Activated CD8-positive, alpha-beta memory T cell treated with anti-CD3 and anti-CD28 coated beads for 4 hours (primary cell): ENCODE measurements at places on chromosomes 5 and 9.
A peak's percentile ranks its signal among the peaks of the same experiment; 100 is the strongest.

GRCh38 chr5:113240951-113241726 lies 193.7 kb downstream of the TSSK1B start:
- DNase-seq, result no peak

GRCh38 chr5:117713585-117714198 lies 1139.1 kb upstream of the SEMA6A start:
- DNase-seq, result no peak

DNA sequence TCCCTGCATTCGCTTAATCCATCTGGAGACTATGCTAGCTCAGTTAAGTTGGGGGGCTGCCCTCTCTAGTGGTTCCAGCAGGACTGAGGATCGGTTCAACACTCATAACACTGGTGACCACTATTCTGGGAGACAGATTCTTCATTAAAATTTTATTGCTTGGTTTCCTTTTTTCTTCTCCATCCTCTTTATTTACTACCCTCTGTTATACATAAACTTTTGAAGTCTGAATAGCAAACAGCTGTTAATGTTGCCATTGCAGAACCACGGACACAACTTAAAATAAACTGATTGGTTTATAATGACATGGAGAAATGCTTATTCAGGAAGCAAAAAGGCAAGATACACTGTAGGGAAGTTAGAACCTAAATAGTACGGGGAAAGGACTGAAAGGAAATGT lies 22.1 kb downstream of the IQGAP2 start:
- no peak for DNase-seq

DNA sequence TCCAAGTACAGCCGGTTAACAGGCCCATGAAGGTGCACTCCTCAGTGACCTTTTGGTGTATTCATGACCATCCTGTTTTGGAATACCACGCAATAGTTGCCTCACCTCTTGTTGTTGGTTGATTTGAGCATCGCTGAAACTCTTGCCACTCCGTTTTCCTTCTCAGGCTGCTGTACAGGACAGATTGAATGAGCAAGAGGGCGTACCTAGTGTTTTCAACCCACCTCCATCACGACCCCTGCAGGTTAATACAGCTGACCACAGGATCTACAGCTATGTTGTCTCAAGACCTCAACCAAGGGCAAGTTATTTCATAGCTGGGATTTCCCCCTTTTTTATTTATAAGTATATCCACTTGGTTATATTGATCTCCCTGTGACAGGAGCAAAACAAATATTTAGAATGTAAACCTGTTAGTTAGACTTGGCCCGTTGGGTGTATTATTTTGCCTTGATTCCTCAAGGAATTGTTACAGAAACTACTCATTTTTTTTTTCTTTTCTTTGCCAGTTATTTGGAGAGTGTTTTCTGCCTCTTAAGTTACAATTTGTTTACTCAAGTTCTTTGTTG lies 38.1 kb downstream of the FAF2 start:
- DNase-seq, result no peak

GRCh38 chr5:53779541-53779981 lies 219.1 kb downstream of the NDUFS4 start:
- DNase-seq, result no peak

GRCh38 chr9:89706086-89706485 lies 101.3 kb downstream of the GADD45G start:
- no peak for DNase-seq

DNA sequence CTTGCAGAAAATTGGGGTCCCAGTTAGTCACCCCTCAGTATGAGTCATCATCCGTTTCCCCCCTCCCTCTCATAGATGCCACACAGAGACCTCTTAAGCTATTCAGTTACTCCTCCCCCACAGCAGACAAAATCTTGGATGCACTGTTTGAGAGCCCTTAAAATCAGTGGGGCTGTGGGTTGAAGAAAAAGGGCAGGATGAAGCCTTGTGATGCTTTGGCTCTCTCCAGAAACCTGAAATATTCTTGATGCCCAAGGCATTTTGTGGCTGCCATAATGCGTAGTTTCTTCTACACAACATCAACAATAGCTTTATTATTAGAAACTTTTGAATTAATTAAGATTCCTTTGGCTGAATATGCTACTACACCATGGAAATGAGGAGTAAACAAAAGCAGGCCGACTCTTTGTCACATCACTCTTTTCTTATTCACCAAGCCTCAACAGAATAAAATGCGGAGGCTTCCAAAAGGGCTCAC lies 133.8 kb downstream of the MRPS30 start:
- no peak for DNase-seq

DNA sequence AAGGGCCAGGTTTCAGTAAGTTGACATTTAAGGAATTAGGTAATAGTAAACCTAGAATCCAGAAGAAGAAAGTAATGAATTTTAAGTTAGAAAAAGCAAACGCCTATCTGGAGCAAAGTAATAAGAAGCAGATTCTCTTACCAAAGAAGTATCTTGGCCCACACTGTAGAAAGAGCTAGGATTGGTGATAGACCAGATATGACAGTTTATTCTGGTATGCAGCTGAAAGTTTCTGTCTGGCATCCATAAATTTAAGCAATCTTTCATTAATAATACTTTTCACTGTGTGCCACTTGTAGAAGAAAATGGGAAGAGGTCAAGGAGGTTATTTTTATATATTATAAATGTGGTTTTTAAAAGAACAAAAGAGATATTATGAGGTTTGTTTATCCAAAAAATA lies 3.0 kb downstream of the RECK start:
- DNase-seq, result no peak

GRCh38 chr5:73780302-73781080 lies 154.5 kb downstream of the ARHGEF28 start:
- no peak for DNase-seq

DNA sequence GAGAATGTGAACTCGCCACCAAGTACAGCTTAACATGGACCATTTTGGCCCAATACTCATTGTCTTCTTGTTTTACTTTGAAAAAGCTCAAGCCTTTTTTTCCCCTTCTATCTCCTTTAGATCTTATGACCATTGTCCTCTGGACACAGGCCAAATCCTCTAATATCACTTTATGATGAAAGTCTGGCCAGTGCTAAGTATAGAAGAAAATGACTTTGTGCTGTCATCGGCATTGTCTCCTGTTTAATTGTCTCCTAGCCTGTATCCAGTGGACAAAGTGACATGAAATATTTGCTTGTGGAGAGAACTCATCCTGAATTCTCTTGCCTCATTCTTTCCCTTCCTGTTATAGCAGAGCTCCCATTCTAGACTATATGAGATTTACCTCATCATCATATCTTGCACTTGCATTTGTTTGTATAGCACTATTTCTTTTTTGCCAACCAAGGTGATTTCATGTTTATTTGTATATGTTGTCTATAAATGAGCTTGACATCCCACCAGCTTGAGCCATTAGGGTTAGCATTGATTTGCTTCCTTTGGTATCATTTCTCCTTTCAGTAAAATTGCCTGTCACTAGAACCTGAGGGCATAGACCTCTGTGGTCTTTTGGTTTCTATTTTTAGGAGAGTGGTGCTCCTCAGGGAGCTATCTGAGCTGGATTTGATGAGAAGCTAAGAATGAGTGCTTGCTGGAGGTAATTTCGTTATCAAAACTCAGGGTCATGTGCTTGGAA lies 18.8 kb upstream of the TNFAIP8 start:
- no peak for DNase-seq

DNA sequence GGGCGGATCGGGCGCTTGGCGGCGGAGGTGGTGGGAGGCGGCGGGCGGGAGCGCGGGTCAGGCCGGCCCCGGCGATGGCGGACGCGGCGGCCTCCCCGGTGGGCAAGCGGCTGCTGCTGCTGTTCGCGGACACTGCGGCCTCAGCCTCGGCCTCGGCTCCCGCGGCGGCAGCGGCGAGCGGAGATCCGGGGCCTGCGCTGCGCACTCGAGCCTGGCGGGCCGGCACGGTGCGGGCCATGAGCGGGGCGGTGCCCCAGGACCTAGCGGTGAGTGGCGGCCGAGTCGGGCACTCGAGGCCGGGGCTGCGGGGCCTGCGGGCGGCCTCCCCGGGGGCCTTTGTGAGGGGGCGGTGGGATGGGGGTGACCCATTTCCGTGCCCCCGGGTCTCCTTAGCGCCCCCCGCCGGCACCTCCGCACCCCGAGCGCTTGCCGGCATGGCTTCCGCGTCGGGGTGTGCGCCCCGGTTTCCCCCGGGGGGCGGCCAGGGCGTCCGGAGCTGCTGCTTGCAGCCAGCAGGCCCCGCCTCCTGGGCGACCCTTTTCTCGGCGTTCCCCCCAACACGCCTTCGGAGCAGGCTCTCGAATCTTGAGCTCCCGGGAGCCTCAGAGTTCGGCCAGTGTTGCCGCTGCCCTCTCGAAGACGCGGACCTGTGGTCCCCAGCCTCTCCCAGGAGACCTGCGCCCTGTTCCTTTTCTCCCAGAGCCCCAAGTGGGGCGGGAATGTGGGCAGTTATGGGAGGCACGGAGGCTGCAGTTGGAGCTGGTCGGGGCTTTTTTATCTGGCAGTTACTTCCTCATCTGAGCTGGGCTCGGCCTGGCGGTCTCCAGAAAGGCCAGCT lies 456 bp downstream of the KDM3B start:
- peak; percentile 38 for DNase-seq

DNA sequence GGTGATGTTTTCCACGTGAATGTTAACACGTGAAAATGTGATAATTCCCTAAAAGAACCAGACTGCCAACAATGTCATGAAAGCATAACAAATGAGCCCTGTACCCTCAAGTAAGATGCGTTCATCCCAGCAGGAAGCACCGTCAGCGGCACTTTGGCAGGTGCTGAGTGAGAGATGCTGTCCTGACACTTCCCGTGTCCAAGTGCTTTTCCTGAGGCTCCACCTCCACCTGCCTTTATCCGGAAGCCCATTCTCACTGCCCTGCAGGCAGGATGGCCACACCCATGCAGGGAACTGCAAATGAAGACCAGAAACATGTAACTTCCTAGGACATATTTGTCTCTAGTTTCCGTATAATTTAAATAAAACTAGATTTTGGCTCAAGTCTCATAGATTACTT lies 238.0 kb upstream of the IRX2 start:
- no peak for DNase-seq

DNA sequence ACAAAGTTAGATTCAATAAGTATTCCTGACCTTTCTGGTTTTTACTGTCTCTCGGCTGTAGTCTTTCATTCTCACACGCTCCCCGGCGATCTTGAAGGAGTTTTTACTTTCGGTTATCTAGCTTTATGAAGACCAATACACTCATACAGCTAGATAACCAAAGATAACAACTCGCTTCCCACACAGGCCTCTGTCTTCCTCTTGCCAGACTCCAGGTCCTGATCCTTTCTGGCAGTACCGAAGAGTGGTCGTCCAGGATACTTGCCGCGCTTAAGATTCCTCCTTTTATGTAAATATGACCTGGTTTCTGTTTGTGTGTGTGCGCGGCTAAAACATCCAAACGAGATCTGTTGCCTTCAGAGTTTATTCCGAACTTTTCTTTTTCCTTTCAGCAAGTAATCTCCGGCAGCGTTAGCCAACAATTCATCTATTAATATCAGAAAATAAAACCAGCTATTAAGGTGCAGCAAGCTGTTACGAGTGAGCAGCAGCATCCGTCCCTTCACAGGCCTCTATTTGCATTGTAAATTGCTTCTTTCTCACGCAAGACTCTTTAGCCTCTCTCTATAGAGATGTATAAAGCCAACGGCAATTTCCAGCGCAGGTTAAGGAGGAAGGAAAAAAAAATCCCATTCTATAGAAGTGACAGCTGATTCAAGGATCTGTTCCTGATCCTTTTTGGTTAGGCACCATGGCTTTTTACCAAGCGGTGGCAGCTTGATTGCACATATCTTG lies 216.1 kb downstream of the MEF2C start:
- DNase-seq, result no peak

DNA sequence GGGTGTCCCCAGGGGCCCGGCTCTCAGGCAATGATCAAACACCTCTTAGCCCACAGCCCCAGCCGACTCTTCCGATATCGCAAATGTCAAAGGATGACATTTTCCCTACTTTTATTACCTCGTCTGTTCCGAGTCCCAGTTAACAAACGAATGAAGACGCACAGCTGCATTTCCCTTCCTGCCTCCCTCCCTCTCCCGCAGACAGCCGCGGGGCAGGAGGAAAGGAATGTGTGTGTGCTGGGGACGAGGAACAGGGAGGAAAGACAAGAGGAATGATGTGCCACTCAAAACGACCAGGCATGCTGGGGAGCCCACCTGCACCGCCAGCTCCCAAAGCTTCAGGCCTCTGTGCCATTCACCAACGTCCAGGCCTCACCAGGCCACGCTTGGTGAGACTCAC lies 125.9 kb upstream of the SARDH start:
- no peak for DNase-seq

- no peak for DNase-seq
Measured at GRCh38 chr9:35260186-35260585, 98.4 kb downstream of the UNC13B start.

DNA sequence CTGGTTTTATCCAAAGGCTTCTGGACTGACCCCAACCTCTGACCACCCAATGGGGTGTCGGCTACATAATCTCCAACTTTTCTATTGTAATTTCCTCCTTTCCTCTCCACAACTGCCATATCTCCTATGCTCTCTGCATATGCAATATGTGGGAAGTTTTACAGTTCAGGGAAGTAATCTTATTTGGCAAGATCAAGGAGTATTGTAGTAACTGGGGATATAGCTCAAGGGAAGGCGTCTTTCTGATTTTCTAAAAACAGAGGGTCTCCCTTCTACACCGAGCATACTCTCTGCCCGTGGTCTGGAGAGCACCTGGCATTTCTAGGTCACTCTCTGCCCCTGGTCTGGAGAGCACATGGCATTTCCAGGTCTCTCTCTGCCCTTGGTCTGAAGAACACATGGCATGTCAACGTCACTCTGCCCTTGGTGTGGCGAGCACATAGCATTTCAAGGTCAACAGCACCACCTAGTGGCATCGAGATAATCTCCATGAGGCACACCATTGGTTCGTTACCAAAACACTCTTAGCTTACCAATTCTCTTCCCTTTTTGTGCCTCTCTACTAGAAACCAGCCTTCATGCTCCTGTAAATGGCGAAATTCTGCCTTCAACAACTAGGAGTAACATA lies 616.4 kb upstream of the NUDT12 start:
- DNase-seq, result no peak

DNA sequence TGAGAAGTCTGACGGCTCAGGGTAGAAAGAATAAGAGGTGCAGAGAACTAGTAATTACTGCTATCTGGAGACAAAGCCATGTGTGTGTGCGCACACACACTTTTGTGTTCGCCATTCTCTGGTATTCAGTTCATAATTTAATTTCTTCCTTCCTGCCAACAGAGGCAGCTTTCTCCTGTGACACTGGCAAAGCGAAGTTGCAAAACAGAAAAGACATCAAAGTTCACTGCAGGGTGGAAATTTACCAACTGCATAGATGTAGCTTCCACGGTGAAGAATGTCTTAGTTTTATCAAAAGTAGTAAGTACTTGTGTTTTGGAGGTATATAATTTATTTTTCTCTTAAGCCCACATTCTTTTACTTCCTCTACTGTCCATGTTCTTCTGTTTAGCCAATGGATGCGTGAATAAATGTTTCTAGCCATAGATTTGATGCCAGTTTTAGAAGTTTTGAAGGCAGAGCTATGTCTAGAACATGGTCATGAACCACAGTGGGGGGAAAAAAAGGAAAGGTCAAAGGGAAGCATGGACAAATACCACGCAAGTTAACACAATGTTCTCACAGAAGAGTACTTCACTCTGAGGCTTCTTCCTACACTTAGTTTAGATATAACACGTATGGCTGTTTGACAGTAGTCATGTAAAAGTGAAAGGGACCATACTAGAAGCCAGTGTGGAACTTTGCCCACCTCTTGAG lies 536.5 kb upstream of the GRIA1 start:
- DNase-seq, result no peak

- DNase-seq, result no peak
Measured at GRCh38 chr5:157800137-157800536, 56.6 kb downstream of the LSM11 start.

- no peak for DNase-seq
Measured at GRCh38 chr5:104598285-104598684, 1035.7 kb upstream of the NUDT12 start.
